ENCODE measurements at places on chromosomes 7 and 10.

GRCh38 chr7:158956805-158957509 is 100.6 kb downstream of the DYNC2I1 start:
- no peak for DNase-seq

- no peak for DNase-seq
Observed at GRCh38 chr7:47751043-47751442, 169.1 kb upstream of the TNS3 start.

GRCh38 chr7:234708-235553 is 42.6 kb downstream of the FAM20C start:
- DNase-seq, result no peak

DNA sequence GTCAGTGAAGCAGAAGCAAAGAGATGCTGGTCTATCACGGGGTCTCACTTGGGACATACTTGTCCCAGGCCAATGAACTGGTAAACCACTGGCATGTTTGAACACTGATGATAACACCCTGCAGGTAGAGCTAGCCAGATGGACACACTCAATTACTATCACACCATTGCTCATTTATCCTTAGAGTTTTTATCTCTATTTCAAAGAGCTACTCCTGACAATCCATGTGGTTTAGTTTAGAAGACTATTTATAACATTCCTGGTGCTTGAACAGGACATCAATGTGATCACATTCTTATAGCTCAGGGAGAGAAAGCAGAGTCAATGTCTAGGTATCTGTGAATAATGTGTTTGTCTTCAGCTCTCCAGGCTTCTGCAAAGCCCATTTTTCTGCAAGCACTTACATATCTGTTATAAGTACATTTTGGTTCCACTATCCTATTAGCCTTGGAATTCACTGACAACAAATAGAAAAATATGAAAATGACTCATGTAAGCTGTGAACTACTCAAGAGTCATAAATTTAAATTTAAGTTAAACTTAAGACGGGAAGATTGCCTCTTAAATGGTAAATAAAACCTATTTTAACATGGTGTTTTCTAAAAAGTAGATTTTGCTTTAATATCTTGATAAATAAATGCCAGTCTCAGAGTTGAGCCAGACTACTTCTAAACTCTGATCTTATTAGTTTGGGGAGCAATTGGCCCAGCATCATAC is 106.7 kb upstream of the MBL2 start:
- DNase-seq, result no peak

- no peak for DNase-seq
Observed at GRCh38 chr10:34655286-34656170, 159.6 kb downstream of the PARD3 start.

DNA sequence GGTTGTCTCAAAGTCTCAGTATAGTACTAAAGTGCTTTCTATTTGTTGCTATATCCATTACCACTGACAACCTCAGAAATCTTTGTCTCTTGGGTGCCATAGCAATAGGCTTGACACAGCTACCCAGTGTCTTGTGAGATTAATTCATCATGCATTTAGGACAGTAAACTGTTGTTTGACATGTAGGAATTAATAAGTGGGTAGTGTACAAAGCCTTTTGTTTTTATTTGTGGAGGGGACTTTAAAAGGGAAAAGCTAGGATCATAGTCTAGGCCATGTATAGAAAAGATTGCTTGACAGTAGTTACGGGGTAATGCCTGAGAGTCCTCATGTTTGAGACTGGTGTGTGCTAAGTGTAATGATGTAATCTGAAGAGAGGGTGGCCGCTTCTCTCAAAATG is 102.6 kb upstream of the AGR3 start:
- no peak for DNase-seq

DNA sequence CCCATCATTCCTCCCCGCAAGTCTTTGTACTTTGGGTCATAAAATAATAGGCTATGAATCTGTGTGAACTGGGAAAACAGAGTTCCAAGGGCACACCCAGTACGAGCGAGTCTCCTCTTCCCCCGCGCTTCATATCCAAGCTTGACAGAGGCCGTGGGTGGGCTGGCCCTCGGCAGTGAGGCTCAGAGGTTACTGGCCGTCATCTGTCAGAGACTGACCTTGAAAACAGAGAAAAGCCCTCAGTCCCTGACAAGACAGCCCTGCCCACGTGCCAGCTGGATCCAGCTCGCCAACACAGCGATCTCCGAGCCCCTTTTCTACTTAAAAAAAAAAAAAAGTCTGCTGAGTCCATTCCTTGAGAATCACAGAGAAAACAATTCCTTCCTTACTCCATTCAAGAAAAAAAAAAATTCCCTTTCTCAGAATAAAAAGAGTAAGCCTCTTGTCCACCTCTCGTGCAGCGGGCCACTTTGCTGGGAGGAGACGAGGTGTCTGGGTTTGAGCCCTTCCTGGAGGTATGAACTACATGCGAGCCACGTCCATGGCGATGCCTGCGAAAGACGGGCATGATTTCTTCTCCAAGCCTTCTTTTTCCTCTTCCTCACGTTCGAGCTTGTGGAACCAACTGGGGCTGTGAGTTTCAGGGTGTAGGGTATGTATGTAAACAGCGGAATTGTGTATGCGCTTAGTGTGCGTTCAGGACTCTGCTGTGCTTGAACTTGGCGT is 744 bp upstream of the BICC1 start:
- no peak for DNase-seq

GRCh38 chr7:96380111-96380512 is 58.2 kb upstream of the SLC25A13 start:
- DNase-seq, result no peak

DNA sequence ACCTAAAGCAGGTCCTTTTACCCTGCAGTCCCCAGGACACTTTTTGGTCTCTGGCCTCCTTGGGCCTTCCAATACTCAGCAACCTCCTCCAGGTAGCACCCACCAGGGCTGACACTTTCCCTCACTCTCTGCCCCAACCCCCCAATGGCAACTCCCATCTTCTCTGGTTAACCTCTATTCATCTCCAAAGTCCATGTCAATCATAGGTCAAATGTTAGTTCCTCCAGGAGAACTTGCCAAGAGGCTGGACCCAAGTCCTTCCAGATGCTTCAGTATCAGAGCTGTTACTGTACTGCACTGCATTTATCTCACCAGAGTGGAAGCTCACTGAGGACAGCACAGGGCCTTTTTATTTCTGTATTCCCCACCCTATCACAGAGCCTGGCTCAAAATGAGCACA is 295.0 kb upstream of the KLF14 start:
- DNase-seq, result no peak

DNA sequence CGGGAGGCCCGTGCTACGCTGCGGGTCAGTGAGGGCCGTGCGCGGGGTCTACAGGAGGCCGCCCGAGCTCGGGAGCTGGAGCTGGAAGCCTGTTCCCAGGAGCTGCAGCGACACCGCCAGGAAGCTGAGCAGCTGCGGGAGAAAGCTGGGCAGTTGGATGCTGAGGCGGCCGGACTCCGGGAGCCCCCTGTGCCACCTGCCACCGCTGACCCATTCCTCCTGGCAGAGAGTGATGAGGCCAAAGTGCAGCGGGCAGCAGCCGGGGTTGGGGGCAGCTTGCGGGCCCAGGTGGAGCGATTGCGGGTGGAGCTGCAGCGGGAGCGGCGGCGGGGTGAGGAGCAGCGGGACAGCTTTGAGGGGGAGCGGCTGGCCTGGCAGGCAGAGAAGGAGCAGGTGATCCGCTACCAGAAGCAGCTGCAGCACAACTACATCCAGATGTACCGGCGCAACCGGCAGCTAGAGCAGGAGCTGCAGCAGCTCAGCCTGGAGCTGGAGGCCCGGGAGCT is 7.0 kb downstream of the LZTS2 start:
- DNase-seq, result no peak

- no peak for DNase-seq
Observed at GRCh38 chr10:56895306-56895705, 534.2 kb upstream of the ZWINT start.
